ENCODE measurements at places on chromosomes 6 and 20.

- no peak for DNase-seq
Observed at GRCh38 chr20:36074983-36075382, 79.6 kb upstream of the EPB41L1 start.

DNA sequence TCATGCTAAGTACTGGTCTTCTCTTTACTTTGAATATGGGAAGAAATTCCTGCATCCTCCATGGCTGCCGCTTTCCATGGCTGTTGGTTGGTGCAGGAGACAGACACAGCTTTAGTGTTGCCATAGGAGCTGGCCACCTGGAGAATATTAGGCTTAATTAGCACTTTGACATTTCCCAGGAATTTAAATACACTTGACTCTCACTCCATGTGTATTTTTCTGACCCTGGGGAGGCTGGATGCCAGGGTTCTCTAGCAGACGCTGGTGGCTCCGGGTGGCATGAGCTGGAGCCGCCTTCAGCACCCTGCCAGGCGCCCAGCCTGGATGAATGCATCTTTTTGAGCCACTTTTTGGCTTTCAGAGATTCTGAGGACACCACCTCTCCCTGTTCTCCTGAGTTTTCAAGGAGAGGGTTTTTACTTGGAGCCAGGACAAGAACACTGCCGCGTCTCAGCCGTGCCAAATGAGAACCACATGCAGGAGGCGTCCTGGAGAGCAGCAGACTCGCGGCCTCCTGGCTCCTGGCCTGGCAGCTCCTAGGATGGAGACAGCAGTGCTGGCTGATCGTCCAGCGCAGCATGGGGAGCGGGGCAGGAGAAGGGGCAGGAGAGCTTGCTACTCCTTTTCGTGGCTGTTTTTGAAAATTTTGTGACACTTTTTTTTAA, 258.8 kb downstream of the SMOC2 start:
- DNase-seq: no peak

- DNase-seq: no peak
Observed at GRCh38 chr6:123925842-123926399, 122.3 kb downstream of the NKAIN2 start.

DNA sequence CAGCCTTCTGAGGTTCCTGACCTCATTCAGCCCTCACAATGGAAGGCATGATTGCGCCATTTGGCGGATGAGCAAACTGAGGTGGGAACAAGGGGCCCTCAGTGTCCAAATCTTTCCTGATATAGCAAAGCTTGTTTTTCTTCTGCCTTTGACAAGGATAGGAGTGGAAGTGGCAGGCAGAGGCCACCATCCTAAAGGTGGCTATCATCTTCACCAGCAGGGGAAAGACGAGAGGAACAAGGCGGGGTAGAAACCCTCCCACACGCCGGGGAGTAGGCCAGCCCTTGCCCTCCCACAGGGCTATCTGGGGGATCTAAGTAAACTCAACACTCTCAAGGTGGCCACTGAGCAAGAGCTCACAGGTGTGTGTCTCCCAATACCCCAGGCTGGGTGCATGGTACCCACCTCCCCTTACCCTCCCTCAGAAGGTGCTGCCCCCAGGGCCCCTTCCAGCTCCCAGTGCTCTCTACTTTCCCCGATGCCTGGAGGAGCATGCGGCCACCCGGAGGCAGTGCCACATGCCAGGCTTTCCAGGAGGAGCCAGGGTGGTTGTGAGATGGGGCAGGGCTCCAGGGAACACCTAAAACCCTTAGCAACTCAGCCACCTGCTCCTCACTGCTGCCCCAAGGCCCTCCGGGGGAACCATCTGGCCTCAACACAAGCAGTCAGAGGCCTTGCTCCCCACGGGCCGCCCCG, 11.2 kb downstream of the SPDEF start:
- no peak for DNase-seq

DNA sequence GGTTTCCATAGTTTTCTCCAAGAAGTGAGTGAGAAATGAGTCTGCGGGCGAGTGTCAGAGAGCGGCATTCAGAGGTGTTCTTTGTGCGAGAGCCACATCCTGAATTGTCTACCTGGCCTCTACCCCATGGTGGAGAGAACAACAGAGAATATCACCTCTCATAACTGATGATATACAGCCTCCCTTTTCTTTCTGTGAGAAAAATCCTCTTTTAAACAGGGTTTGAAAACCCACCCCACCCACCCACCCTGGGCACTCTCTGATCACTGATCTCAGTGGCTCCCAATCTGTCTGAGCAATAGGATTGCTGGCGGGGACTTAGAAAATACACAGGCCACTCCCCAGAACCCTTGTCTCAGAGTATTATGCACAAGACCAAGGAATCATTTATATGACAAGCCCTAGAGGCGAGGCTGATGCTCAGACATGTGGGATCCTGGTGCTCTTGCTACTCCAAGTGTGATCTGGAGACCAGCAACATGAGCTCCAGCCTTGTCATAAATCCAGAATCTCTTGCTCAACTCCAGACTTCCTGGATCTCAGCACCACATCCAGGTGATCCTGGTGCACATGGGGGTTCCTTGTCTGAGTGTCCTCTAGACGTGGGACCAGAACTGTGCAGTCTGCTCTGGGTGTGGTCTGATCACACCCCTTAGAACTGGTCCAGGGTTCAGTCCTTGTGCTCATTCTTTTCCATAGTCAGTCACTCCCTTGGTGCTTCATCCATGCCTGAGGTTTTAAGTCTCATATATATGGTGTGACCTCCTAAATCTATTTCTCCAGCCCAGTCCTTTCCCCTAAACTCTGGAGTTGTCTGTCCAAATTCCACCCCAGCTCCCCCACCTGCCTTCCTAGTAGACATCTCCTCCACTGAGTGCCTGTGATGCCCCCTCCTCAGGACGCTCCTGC, 5.3 kb downstream of the HLA-B start:
- no peak for DNase-seq

- DNase-seq: no peak
Observed at GRCh38 chr20:63811491-63811875, 19.6 kb downstream of the ZBTB46 start.

DNA sequence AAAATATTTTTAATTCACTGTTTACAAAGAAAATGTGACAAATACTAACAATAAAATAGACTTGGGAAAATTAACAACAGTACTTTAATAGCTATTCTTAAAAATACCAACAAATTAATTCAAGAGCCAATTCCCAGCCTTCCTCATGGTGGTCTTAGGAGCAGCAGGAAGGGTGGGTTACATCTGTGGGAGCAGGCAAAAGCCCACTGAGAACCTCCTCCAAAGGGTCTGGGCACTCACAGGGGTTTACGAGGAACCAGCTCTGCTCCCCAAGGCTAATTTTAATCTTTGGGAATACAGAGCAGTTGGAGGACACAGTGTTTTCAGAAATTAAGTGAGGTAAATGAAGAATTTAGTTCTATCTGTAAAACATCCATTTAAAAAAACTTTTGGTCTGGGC, 10.2 kb downstream of the SOD2 start:
- no peak for DNase-seq

DNA sequence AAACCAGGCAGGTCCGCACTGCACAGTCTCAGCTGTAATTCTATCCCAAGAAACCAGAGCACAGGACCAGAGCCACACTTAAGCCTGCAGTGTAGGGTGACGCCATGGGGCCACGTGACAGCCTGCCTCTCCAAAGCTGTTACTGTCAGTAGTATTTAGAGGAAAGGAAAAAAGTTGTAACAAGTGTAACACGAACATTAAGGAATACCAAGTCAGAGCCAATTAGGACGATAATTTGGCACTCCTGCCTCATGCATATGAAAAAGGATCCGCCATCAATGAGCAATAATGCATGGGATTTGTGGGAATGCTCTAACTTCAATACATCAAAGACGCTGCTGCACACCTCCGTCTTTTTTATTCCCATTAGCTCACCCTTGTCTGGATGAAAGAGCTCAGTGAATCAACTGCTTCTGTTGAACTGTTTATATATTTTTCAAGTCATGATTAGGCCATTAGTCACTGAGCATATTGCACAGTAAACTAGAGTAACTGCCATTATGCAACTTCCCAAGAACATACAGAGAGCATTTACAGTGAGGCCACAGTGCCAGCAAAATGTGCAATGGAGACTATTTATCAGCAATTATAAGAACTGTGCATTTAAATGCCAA, 79.9 kb downstream of the ATXN1 start:
- no peak for DNase-seq
